ENCODE measurements at places on chromosomes 1 and 21.

DNA sequence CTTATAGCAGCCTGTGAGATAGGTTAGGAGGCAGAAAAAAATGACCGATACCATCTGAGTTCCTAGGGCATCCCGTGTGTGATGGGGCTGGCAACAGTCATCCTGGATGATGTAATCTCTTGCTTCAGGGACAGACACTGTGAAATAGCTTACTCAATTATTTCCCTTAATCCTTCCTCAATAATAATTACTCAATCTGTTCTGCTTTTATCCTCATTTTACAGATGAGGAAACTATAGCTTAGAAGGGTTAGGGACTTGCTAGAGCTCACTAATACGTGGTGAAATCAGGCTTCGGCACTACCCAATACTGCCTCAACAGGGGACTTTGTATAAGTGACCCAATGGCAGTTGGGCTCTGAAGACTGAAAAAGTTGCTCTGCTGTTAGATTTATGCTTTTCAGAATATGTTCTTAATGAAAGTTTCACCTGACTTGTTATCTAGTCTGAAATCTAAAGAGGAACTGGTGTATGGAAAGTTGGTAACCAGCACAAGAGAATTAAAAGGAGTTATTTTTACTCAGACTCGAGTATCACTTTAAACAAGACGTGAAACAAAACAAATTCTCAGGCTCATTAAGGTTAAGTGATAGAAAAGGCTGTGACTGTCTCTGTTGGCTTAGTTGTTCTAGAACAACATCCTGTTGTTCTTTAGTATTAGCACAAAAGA lies 14.4 kb downstream of the CD55 start:
- DNase-seq, result peak; percentile 35

- no peak for DNase-seq
These were observed 3.8 kb upstream of the KTI12 start for GRCh38 chr1:52037402-52037814.

DNA sequence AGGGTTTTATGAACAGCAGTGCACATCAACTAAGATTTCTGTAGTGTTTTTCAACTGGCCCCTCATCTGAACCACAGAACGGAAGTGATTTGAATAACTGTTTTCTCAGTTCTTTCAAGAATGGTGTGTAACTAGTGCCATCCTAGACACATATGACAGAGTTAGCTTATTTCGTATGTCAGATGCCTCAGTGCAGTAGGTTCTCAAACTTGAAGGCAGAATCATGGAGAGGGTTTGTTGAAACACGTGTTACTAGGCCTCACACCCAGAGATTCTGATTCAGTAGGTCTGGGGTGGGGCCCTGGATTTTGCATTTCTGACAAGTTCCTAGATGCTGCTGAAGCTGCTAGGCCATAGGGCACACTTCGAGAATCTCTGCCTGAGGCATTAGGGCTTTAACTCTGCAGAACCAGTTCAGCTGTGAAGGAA lies 49.0 kb downstream of the SCCPDH start:
- DNase-seq, result no peak

GRCh38 chr1:69527273-69527672 lies 40.4 kb upstream of the LRRC7 start:
- DNase-seq, result no peak

DNA sequence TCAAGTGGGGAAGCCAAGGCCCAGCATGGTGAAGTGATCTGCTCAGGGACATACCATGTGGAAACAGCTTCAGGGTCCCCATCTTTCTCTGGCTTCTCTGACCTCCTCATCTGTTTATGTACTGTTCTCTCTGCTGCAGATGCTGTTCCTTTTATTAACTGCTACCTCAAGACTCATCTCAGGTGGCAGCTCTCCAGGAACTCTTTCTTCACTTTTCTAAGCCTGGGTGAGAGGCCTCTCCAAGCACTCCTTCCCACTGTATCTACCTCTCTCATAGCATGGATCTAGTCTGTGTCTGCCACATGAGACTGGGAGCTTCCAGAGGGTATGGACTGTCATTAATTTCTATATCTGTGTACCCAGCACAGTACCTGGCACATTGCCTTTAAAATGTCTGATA lies 73.4 kb upstream of the PPM1J start:
- DNase-seq, result no peak

DNA sequence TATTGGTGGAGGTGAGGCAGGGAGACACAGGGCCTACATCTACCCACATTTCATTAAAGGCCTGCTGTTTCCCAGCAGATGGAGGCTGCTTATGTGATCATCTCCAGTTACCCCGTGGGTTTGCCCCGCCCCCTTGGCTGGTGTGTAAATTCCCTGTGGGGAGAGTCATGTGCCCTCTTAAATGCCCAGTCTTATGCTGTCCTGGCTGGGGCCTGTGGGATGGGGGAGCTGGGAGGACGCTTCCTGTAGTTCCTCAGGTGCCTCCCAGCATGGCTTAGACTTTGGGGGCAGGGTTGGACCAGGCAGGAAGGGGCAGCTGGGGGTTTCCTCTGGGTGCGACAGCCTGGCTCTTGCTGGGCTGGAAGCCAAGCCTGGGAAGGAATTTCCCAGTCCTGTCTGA lies 15.5 kb upstream of the CITED4 start:
- no peak for DNase-seq

DNA sequence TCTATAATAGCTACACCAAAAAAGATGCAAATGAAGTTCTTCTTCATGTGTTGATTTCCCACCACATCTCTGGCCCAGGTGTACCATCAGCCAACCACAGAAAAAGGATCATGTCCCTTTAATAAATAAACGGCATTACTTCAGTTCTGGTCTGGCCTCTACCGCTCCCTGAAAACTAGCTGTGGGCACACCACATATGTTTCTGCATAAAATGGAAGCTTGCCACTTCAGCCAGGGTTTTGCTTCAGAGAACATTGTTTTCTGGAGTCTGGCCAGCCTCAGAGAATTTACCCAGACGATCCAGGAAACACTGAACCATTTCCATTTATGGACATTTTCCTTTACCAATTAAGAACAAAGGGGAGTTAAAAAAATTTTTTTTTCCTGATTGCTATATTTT lies 5.8 kb upstream of the LAMC2 start:
- DNase-seq, result no peak

DNA sequence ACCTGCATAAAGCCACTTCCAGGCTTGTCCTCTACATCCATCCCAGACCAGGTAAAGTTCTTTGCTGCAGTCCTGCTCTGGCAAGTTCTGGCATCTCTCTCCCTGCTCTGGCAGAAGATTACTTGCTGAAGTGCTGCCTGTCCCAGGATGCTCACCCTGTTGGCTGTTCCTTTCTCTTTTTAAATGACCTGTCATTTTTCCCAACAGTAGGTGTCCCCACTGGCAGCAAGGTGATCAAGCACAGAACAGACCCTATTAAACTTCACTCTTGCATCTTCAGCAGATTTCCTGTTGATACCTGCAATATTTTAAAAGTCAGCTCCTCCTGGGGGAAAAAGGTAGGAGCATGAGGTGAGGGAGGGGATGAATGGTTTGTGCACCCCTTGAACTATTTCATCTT lies 332.6 kb downstream of the PBX1 start:
- no peak for DNase-seq

- DNase-seq, result peak; percentile 84
These were observed 21.9 kb upstream of the MORC3 start for GRCh38 chr21:36297938-36298572.

DNA sequence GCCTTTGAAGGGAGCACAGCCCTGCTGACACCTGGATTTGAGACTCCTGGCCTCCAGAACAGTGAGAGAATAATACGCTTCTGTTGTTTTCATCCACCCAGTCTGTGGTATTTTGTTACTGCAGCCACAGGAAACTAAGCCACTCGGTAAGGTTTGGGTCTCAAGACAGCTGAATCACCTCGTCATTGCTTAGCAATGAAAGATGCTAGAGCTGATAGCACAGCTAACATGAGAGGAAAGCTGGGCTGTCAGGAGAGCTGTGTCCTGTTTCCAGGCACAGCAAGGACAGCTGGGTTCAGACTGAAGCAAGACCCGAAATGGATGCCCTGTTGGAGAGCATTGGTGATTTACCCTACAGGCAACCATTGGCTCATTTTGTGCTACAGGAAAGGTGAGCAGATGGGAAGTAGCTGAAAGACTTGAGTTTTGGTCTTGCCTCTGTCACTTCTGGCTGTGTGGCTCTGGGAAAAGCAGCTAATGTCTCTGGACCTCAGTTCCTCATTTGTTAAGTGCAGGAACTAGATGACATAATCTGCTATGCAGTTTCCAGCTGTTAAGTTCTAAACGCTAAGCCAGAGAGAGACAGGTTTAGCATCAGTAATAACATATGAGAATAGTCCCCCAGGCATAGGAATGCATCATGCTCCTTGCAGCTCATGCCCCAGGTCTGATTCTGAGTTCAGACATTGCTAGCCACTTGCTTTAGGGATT lies 58.0 kb downstream of the CLIC6 start:
- DNase-seq, result no peak

DNA sequence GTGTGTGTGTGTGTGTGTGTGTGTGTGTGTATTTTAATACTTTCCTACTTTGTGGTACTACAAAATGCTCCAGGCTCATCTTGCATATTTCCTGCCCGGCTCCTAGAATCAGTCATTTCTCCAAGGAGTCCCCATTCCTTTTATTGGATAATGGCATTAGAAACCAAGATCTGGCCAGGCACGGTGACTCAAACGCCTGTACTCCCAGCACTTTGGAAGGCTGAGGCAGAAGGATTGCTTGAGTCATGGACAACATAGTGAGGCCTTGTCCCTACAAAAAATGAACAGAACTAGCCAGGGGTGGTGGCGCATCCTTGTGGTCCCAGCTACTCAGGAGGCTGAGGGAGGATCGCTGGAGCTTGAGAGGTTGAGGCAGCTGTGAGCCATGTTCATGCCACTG lies 20.3 kb downstream of the EPB41 start:
- DNase-seq, result no peak

- no peak for DNase-seq
These were observed 166.2 kb upstream of the NFIA start for GRCh38 chr1:60916199-60916598.

GRCh38 chr1:157198619-157199420 lies 60.6 kb upstream of the ETV3 start:
- no peak for DNase-seq

DNA sequence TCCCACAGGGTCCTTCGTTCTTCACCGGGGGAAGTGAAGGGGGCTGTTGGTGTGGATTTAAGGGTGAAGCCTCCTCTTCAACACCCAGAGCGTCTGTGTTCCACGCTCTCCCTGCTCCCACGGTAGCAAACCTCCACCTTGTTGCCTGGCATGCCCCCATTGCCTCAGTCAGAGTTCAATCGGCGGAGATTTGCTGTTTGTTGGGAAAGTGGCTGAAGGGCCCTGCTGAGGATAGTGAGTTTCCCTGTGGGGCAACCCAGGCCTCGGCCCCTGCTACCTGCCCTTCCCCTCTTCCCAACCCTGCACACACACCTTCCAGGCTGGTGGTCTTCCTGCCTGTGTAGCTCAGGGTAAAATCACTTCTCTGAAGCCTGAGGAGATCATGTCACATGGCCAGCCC lies 60.5 kb downstream of the TOR1AIP2 start:
- DNase-seq, result no peak

- no peak for DNase-seq
These were observed 60.4 kb downstream of the LEPR start for GRCh38 chr1:65480684-65481405.

DNA sequence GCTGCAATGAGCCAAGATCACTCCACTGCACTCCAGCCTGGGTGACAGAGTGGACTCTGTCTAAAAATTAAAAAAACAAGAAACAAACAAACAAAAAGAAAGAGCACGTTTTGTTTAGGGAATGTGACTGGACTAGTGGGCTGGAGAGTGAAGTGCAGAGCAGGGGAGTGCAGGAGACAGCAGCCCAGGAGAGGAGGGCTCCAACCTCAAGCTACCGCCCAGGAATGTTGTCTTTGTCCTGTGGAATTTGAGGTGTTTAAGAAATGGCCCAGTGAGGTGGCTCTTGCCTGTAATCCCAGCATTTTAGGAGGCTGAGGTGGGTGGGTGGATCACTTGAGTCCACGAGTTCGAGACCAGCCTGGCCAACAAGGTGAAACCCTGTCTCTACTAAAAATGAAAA lies 42.4 kb upstream of the MTF2 start:
- DNase-seq, result no peak

- no peak for DNase-seq
These were observed 21.9 kb upstream of the KIF14 start for GRCh38 chr1:200642481-200642880.

- no peak for DNase-seq
These were observed 165.4 kb upstream of the KCNK2 start for GRCh38 chr1:214917081-214917635.

DNA sequence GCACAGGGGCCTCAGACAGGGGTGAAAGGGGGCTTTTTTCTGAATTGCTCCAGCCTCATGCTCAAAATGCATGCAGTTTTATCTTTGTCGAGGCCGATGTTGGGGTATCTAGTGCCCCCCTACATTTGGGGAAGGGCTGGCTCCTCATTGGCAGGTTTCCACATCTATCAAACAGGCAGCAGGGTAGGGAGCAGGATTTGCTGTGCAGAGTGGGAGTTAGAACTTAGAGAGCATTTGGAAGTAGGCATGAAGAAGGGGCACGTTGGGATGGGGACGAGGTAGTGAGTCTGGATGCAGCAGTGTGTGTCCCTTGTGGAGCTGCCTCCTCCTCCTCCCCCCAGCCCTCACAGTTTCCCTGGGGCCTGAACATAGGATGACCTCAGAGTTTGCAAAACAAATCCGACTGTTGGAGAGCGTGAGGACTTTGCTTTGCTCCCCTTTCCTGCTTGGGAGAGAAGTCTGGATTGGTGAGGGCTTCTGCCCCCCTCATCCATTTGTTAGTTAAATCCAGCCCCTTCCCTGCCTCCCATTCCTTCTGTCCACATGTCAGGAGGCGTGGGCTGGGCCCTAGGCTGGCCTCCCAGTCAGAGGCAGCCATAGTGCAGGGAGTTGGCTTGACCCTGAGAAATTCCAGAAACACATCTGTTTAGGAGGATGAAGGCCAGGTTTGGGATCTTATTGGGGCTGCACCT lies 36.9 kb upstream of the GPR37L1 start:
- no peak for DNase-seq

GRCh38 chr1:161226320-161226711 lies 456 bp downstream of the TOMM40L start:
- DNase-seq, result no peak

GRCh38 chr21:26982767-26983166 lies 15.9 kb upstream of the ADAMTS5 start:
- DNase-seq, result no peak

- no peak for DNase-seq
These were observed 22.7 kb downstream of the SYT6 start for GRCh38 chr1:114130846-114131525.

DNA sequence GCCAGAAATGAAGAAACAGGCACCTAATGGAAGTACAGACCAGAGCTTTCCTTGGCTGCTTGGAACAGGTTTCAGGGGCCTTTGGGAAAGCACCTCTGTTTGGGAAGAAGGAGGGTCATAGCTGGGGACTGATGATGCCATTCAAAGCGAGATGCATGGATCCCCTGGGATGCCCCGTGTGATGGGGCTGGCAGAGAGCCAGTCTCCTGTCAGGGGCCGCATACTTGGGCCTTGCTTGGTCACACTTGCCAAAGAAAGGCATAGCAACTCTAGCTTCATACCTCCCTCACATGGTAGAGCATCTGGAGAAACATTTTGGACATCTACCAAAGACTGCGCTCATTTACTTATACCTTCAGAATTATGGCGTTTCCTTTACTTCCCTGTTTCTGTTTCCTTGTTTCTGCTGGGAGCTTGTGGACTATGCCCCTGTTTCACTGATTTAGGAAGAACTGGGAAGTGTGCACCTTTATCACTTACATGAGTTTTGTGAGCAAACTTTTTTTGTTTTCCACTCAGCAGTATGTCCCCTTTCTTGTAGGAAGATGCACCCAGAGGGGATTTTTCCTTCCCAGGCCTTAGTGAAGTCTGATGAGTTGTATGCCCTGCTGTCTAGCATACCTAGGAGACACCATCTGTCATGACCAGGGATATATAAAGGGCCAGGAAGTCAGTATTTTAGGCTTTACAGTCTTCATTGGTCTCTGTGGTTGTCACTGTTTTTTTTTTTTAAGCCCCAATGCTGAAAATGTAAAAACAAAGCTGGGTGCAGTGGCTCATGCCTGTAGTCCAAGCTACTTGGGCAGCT lies 19.8 kb upstream of the ST3GAL3 start:
- no peak for DNase-seq
